ENCODE measurements at places on chromosomes 4 and X. TPM values are rescaled to one million over a fixed set of nuclear protein-coding genes. Genes with fewer than 3 reads are reported as not detected.

The PDE6B gene
- total RNA-seq: 0.26 TPM

The BLOC1S4 gene
- total RNA-seq: 16.5 TPM

The HGFAC gene
- total RNA-seq: not detected

The SERTM2 gene
- total RNA-seq: not detected

GRCh38 chrX:103356130-103356798 lies at the start of gene TCEAL9:
Gene TCEAL9 (plus strand): TSS chrX:103356506. CDS start chrX:103357685, 1,179 bp downstream.
- peak; percentile 73 for DNase-seq

DNA sequence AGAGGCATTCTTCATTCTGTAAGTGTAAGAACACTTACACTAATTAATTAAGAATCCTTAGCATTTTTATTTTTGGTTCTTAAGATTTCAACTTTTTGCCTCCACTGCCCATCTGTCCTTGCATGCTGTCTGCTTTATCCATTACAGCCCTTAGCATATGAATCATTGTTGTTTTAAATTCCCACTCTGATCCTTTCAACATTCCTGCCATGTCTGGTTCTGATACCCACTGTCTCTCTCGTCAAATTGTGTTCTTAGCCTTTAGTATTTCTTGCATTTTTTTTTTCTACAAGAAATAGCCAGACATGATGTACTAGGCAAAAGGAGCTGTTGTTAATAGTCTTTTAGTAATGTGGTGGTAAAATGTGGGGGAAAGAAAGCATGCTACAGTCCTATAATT lies 1360.0 kb downstream of the TECRL start:
- no peak for DNase-seq

DNA sequence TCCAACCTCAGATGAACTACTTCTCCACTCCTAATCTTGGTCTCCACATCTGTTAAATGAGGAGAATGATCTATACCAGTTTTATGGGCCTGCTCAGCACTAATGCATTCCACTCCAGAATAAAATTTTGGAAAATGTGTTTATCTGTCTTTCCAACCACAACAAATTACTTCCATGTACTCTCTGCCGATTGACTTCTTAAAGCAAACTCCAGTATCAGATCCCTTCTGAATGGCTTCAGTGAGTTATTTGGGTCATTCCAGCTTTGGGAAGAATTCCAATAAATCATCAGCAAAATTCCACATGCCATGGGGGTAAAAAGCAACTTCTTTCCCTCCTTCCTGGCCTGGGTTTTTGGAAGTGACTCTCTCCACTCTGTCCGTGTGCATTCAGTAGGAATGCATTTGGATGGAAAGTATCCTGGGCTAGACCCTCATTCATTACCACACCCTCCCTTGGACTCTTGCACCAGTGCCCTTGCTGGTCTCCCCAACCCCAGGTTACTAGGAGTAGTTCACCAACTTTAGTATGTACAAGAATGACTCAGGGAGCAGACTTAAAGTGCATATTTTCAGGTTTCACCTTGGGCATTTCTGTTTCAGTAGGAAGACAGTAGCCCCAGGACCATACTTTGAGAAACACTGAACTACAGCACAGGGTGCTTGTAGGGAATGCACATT lies 15.4 kb upstream of the ADH6 start:
- no peak for DNase-seq

DNA sequence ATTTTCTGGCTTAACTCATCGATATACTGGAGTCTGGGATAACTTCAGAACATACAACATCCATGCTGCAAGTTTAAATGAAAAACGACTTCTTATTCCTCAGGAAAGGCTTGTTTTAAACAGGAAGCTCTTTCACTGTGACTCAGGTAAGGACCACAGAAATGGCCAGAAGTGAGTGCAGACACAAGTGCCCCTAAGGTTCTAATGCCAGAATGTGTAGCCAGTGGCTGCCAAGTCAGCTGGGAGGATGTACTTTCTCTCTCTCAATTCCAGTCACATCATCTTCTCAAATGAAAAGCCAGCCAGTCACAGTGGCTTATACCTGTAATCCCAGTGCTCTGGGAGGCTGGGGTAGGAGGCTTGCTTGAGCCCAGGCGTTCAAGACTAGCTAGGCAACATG lies 144.6 kb downstream of the SH3KBP1 start:
- no peak for DNase-seq

- peak; percentile 37 for DNase-seq
Measured at GRCh38 chr4:186192066-186192612, 772 bp downstream of the CYP4V2 start.

DNA sequence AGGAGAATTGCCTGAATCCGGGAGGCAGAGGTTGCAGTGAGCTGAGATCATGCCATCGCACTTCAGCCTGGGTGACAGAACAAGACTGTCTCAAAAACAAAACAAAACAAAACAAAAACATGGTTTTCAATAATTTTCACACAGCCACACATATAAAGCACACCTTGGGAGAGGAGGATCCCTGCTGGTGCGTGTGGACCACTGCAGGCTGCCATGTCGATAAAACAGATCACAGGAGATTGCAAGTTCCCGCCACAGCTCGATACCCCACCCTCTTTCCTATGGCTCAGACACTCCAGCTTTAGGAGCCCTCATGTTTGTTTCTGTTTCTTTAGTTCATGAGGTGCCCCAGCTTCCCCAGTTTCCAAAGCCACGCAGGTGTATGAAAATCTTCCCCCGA lies 31.3 kb upstream of the CLDN24 start:
- DNase-seq: no peak

- no peak for DNase-seq
Measured at GRCh38 chrX:127879585-127879984, 172.6 kb downstream of the ACTRT1 start.

DNA sequence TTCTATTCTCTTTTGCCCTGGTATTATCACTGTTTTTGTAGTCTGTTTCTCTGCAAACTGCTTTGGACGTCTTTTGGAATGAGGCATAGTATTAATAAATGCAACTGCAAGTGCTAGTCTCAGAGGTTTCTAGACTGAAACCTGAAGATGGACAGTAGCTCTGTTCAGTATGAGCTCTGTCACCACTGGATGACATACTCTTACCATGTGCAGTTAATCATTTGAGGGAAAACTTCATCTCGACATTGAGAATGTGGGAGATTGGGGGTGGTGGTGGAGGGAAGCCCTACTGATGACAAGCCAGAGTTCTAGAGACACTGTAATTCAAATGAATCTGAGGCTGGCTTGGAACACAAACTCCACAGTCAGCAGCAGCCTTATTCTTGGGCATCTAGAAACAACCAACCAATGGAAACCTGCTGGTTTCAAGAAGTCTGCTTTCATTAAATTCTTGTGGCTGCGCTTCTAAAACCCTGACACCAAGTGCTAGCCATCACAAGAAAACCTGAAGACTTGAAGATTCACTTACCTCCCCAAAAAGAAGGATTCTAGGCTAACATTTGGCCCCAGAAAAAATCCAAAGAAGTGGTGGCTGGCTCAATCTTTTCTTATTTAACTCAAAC lies 161.7 kb downstream of the RASL11B start:
- no peak for DNase-seq

All from body of pancreas (tissue), 4 donors.